Activated effector memory CD4-positive, alpha-beta T cell treated with anti-CD3 and anti-CD28 coated beads, Interleukin-2, amount 50 U/mL, for 16 hours (primary cell): ENCODE measurements at places on chromosomes 3 and 15.

DNA sequence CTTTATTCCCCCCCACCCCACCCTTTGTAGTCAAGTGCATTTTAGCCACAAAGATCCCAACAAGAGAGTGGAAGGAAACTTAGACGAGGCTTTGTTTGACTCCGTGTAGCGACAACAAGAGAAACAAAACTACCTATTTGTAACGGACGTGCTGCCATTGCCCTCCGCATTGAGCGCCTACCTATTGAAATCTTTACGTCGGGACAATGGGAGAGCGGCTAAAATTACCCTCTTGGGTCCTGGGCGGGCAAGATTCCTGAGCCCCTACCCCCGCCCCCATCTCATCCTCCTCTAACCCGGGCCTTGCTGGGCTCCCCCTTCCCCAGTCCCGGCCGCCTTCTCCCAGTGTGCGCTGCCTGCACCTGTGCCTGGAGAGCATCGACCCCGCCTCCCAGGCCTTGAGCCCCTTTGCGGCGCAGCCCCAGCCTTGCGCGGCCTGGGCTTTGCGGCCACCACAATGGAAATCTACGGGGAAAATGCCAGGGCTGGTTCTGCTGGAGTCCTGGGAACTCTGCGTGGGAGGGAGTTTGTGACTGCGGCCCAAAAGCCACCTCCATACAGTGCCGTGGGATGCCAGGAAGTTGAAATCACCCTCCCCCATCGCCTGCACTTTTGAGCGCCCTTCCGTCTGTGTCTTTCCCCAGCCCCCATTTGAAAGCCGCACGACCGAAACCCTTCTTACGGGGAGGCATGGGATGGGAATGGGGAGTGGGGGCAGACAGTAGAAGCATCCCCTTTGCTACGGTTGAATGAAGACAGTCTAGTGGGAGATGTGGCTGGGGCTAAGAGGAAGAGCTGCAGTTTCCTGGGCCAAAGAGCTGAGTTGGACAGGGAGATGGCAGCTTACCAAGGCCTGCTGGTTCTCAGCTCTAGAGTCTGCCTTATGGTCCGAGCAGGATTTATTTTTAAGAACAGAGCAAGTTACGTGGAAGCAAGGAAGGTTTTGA, 1.1 kb upstream of the SOX2 start:
- DNase-seq = no peak

GRCh38 chr3:169842960-169843359, 26.8 kb downstream of the LRRC31 start:
- no peak for DNase-seq

GRCh38 chr15:33150431-33150941, 44.0 kb downstream of the FMN1 start:
- no peak for DNase-seq

- DNase-seq = no peak
Measured at GRCh38 chr3:98525494-98525893, 2.8 kb upstream of the CLDND1 start.

GRCh38 chr3:44920081-44920480, 45.7 kb downstream of the TGM4 start:
- peak; percentile 21 for DNase-seq

DNA sequence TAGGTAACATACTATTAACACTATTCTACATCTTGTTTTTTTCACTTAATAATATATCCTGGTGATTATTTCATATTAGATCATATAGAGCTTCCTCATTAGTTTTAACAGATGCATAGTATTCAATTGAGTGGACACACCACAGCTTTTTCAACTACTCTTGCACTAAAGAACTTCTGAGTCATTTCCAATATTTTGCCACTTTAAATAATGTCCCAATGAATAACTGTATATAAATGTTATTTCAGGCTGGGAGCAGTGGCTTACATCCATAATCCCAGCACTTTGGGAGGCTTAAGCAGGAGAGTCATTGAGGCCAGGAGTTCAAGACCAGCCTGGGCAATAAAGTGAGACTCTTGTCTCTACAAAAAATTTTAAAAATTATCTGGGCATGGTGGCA, 26.9 kb downstream of the MAP1A start:
- no peak for DNase-seq

GRCh38 chr3:58492494-58492905, 604 bp downstream of the KCTD6 start:
- peak; percentile 66 for DNase-seq

- DNase-seq = no peak
Measured at GRCh38 chr3:187191271-187191670, 6.0 kb upstream of the RTP1 start.

DNA sequence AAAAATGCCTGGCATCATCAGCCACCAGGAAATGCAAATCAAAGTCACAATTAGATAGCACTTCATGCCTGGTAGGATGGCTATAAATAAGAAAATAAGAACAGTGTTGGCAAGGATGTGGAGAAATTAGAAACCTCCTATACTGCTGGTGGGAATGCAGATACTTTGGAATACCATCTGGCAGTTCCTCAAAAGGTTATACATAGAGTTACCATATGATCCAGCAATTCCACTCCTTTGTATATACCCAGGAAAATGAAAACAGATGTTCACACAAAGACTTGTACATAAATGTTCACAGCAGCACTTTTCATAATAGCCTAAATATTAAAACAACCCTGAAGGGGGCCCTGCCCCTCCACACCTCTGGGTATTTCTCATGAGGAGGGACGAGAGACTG, 13.7 kb downstream of the ACSBG1 start:
- DNase-seq = no peak

- DNase-seq = no peak
Measured at GRCh38 chr3:115071601-115072000, 75.5 kb downstream of the ZBTB20 start.

DNA sequence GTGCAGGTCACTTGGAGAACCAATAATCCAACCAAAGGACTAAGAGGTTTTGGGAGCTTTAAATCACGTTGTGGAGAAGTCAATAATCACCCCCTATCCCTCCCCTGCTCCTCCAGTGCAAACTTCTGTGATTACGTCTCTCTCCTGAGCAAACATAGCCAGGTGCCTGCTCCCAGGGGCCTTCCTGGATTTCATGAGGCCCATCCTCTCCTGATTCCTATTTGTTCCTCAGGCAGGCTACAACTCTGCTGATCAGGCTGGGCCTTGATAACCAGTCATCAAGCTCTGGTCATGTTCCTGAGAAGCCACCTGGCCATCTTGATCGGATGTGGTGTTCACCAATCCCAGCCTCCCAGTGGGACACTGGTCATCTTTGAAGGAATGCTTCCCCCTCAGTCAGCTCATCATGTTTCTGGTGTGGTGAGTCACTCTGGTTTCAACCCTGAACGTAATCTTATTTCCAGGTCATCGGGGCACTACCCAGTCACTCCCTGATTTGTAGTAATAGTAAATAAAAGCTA, 2.9 kb upstream of the ZNF710 start:
- no peak for DNase-seq
